Cortex of kidney (tissue), 1 donor: ENCODE measurements at places on chromosomes 7 and 10.

- DNase-seq = no peak
Measured at GRCh38 chr10:103545771-103546281, 52.3 kb downstream of the NEURL1 start.

DNA sequence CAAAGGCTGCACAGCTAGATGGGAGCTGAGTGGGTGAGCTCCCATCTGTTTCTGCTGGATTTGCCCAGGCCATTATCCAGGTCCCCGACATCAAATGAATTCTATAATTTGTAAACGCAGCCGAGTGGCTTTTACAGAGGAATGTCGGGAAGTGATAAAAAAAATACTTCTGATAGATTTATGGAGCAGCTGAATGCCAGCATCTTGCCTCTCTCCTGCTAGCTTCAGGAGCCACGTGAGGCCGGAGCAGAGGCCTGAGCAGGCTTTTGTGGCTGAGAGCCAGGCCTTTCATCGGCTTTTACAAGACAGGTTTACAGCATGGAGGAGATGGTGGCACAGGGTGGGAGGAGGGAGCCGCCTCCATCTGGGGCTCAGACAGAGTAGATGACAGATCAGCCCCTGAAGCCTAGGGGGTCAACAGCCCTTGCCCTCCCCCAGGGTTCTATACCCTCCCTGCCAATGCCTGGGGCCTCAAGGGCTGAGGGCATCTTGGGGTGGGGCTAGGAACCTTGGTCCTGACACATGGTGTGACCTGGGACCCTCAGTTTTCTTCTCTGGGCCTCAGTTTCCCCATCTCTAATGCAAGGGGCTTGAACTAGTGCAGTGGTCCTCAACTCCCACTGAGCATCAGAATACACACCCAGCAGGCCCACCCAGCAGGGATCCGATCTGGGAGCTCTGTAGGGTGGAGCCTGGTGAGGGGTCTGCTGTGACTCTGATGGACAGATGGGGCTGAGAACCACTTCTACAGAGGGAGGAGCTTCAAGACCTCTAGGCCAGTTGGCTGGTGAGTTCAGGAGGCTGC is 44.2 kb upstream of the PCBD1 start:
- DNase-seq = no peak

DNA sequence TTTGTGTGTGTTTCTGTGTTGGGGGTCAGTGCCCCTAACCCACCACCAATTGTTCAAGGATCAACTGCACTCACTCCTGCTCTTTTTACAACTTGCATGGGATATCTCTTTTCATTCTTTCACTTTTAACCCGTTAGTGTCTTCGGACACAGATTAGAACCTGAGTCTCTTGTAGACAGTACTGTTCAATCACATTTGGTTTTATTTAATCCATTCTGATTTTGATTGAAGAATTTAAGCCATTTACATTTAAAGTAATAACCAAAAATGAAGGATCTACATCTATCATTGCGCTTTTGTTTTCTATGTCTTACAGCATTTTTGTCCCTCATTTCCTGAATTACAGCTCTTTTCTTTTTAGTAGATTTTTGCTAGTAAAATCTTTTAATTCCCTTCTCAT is 43.6 kb downstream of the ZNF248 start:
- DNase-seq = no peak

DNA sequence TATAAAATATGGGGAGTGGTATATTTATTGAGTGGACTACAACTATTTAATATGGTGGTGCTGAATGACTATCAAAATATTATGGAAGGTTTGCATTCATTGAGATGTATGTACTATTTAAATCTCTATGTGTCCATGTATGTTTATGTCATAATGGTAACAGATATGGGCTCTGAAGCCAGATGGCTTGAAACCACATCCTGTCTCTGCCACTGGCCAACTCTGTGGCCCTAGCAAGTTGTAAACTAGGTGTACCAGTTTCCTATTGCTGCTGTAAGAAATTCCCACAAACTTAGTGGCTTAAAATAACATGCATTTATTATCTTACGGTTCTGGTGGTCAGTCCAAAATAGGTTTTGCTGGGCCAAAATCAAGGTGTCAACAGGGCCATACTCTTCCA is 198.1 kb upstream of the NFE2L3 start:
- no peak for DNase-seq

DNA sequence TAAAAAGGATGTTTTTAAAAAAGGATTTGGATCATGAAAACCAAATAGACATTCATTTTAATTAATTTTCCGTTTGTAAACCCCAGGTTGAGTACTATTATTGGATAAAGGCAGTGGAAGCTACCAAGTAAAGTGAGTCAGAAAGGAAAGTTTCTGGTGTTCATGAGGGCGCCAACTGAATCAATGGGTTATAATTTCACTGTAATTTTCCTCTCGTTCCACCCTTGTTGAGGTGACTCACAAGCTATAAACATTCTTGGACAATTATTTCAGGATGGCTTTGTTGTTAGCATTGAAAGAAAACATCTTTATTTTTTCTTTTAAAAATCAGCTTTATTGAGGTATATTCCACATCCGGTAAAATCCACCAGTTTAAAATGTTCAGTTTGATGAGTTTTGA is 5.1 kb upstream of the FAM133B start:
- DNase-seq = no peak

- no peak for DNase-seq
Measured at GRCh38 chr7:44713141-44713540, 35.5 kb upstream of the ZMIZ2 start.

GRCh38 chr10:99965700-99966099 is 44.0 kb downstream of the DNMBP start:
- DNase-seq = no peak

DNA sequence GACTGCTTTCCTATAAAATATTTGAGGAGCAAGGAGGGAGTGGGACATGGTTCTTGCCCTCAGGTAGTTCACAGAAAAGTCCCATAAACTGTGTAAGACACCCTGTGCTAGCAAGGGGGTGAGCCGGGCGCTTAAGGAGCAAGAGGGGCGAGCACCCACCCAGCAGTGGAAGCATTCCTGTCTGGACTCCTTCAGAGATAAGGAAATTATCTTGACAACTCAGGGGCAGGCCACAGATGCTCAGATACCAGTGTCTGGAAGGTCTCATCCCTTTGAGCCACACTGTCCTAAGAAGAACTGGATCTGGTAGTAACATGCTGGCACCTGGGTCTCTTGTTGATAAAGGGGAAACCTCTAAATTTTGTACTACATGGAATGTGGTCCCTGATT is 54.1 kb downstream of the DAGLB start:
- DNase-seq = no peak

GRCh38 chr7:5584096-5584495 is 160.5 kb upstream of the TNRC18 start:
- DNase-seq = no peak

DNA sequence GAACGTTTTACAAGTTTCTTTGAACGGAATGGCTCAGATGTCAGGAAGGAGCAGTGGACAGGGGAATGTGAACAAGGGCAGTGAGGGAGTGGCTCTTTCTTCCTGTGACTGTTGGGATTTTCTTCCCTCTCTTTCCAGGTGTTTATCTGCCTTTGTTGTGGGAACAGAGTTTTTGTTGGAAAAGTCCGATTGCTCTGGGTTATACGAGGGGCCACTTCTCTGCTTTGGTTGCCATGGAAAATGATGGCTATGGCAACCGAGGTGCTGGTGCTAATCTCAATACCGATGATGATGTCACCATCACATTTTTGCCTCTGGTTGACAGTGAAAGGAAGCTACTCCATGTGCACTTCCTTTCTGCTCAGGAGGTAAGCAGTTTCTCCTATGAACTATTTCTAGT is 41.4 kb downstream of the ZRANB1 start:
- no peak for DNase-seq

GRCh38 chr10:58897708-58898107 is 278.7 kb upstream of the PHYHIPL start:
- no peak for DNase-seq

- no peak for DNase-seq
Measured at GRCh38 chr10:124289851-124290795, 128.6 kb downstream of the OAT start.

DNA sequence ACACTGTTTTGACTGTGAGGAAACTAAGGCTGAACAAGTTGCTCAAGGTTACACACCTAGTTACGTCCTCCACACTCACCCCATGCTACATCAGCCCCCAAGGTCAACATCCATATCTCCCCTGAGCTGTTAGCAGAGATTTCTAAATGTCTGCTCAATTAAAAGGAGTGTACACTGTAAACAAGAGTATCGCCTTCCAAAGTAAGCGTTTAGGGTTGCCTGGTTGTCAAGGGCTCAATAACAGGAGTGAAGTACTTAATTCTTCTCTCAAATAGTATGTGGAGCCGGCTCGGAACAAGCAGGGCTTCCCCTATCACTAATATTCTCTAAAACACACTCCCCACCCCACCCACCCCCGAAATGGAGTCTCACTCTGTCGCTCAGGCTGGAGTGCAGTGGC is 412.8 kb upstream of the GALNT17 start:
- no peak for DNase-seq

DNA sequence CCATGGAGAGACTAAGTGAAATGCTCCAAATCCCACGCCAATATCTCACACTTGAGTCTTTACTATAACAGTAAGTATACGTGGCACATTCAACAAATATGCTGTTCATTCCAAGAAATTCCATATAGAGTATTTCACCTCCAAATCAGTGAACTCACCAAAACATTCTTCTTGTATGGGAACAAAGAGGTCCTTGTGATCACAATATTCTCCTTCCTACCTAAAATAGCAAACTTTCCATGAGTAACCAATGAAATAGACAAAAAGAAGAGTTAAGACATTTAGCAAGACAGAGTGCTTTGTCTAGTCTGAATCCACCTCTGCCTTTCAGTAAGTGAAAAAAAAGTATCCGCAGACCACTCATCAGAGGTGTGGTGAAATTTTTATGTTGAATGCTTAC is 77.3 kb upstream of the NXPH1 start:
- DNase-seq = no peak

DNA sequence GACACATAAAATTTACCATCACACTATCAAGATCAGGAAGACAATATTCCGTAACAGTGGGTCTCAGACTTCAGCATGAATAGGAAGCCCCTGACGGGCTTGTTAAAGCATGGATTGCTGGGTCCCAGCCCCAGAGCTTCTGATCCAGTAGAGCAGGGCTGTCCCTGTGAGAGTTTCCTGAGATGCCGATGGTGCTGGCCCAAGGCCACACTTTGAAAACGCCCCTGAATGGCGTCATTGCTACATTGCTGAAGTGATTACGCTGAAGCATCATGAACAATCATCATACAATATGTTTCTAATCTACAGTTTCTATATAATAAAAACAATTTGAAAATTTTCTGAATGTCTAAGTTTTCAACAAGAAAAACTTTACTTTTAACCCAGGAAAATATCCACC is 38.0 kb upstream of the TMEM72 start:
- DNase-seq = no peak

GRCh38 chr10:43689007-43689491 is 40.4 kb upstream of the ZNF32 start:
- DNase-seq = no peak

DNA sequence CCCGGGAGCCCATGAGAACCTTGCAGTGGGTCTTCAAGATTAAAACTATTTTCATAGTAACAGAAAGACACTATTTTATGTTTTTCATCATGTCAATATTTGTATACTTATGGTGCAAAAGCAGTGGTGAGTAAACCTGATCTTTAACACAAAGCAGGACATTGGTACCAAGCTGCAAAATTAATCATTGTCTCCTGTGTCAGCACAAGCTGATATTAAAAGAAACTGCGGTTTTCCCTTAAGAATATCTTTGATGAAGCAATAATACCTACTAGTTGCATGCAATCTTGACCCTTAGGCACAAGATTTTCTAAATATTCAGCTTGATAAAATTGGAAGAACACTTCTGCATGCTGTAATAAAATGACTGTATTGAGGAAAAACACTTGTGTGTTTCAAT is 121.7 kb downstream of the MDFIC start:
- no peak for DNase-seq

DNA sequence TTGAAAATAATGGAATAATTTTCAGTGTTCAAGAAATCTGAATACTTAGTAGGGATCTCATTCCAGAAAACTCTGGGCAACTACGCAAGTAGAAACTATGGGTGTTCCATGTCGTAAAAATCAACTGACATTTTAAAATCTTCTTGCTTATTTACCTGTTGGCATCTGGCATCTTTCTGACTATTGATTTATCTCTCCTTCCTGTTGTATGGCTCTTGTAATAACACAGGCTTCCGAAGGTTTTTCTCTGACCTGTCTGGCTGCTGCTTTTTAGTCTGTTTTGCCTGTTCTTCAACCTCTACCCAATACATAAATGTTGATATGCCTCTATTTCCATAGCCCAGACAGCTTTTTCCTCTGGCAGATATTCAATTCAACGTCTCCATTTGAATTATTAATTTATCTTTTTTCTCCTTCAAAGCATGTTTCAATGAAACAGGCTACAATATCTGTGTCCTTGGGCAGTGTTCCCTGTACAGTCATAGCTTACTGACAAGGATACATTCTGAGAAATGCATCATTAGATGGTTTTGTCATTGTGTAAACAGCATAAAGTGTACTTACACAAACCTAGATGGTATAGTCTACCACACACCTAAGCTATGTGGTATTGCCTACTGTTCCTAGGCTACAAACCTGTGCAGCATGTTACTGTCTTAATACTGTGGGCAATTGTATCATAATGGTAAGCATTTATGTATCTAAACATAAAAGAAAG is 105.9 kb upstream of the ETV1 start:
- DNase-seq = no peak

DNA sequence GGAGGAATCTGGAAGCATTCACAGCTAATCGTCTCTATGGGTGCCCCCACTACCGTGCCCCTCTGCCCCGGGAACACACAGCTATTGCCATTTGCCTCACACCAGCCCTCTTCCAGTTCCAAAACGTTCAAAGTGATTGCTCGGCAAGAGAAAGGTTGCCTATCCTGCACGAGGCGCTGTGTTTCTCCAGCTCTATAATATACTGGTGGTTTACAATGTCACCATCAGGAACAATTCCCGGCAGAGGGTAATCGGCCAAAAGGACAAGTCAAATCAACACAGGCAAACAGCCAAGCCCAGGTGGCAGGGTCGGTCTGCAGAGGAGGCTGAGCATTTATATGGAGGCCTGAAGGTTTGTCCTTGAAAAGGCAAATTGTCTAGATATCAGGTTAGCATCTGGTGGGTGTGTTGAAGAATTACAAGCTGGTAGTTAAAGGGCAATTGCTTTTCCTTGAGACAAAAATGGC is 29.2 kb upstream of the TNS3 start:
- DNase-seq = no peak

- DNase-seq = no peak
Measured at GRCh38 chr7:45359776-45360175, 202.2 kb downstream of the RAMP3 start.

DNA sequence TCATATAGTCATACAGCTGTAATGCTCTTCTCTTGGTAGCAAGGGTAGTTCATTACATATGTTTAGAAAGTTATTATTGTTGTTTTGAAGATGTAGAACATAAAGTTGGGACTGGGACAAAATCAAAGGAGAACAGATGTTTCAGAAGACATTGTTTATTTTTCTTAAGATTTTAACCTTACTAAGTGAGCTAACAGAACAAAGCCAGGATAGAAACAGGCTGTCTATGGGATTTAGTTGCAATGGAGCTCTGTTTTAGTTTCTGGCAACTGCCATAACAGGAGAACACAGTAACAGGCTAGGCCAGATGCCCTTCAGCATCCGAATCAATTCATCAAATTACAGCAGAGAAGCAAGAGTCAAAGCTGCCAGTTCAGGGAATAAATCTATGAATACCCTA is 382.4 kb downstream of the ARL4A start:
- no peak for DNase-seq
